Activated CD4-positive, alpha-beta T cell treated with anti-CD3 and anti-CD28 coated beads, Interleukin-2, amount 50 U/mL, for 4 hours (primary cell): ENCODE measurements at places on chromosomes 12 and 14.

DNA sequence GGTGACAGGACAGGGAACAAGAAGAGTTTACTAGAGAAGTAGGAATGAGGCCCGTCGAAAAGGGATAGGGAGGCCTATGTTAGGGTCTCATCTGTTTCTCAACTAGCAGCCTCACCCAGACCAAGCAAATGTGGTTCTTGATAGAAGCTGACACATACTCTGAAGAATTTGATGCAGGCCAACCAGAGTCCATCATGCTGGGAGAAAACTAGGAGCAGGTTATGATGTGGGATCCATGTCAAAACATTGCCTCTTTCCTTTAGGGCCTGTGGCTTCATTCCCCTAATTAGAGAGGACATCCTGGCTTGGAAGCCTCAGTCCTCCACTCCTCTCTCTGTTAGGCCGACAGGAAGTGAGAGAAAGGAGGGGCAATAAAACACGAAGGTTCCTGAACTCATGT is 122.8 kb downstream of the NTF3 start:
- no peak for DNase-seq

DNA sequence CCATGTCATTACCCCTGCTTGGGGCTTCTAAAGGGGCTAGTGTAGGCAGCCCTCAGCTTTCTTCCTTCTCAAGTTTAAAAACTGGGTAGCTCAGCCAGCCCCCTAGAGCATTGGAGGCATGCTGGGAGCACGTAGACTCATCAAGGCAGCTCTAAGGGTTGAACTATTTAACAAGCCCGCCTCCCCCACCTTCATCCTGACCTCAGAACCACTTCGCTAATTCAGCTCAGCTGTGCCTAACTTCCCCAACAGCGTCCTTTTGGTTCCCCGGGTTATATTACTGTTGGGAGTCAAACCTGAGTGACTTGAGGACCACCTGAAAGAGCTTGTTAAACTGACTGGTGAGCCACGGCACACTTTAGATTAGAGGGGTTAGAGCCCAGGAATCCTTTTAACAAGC is 30.1 kb downstream of the MAX start:
- DNase-seq = no peak

DNA sequence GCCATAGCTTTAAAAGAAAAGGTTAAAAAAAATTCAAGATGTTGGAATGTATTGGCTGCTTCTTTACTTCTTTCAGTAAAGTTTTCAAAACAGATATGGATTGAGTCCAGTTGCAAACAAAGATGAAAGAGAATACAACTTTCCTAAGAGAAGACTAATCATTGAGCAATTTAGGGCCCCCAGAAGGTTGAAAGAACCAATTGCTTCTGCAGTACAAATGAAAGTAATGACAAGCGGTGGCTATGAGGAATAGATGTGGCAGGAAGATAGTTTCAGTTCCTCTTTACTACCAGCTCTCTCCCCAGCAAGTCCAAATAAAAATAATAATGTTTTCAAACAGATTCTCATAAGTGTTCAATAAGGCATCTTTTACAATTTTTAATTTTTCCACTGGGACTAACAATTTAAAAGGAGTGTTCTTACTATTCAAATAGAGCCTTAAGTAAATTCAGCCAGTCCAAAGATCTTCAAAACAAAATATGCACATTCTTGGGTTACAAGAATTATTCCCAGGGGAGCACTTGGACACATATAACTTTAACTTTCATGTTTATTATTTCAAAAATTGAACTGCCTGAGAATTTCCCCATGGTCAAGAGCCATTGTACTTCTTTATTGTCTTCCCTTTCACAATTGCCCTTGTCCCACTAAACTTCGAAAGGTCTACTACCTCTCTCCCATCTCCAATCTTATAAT is 62.3 kb upstream of the PPP1R12A start:
- no peak for DNase-seq

- DNase-seq = no peak
Measured at GRCh38 chr14:89607453-89607852, 190.4 kb upstream of the FOXN3 start.
